ENCODE measurements at places on chromosomes 13 and 19. TPM values are rescaled to one million over a fixed set of nuclear protein-coding genes. Genes with fewer than 3 reads are reported as not detected.

TMEM255B gene
- 0.24 TPM for total RNA-seq

GGACT gene
- 2.4 TPM for total RNA-seq

DNA sequence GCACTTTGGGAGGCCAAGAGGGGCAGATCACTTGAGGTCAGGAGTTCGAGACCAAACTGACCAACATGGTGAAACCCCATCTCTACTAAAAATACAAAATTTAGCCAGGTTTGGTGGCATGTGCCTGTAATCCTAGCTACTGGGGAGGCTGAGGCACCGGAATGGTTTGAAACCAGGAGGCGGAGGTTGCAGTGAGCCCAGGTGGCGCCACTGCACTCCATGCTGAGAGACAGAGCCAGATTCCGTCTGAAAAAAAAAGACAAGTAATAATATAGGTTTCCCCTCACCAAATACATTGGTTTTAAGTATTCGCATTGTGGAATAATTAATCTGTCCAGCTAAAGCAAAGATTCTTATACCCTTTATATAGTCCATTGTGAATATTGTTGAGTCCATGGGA is 1544.6 kb downstream of the OLFM4 start:
- no peak for DNase-seq

ZSCAN4 gene
- total RNA-seq = not detected
